ENCODE measurements at places on chromosomes 12 and 14. TPM values are rescaled to one million over a fixed set of nuclear protein-coding genes. Genes with fewer than 3 reads are reported as not detected.

The PAPLN gene
- not detected for total RNA-seq

The RERG gene
- total RNA-seq: 0.14 TPM

The ACOT6 gene
- not detected for total RNA-seq

The PAWR gene
- 18.6 TPM for total RNA-seq

The SDS gene
- not detected for total RNA-seq

The FAM181A gene
- total RNA-seq: not detected

The MYF5 gene
- total RNA-seq: not detected

The PPM1H gene
- total RNA-seq: 3.7 TPM
